ENCODE measurements at places on chromosomes 6 and 20. TPM values are rescaled to one million over a fixed set of nuclear protein-coding genes. Genes with fewer than 3 reads are reported as not detected.

- H3K4me3 ChIP-seq, result no peak overlapping the region
- peaks cover 52% of the 10 kb centered on the region for H3K36me3 ChIP-seq
- DNase-seq, result no peak
- no peaks in the 10 kb centered on the region for H3K4me1 ChIP-seq
- no peaks in the 10 kb centered on the region for H3K27me3 ChIP-seq
Observed at GRCh38 chr6:149779644-149779963, 30.1 kb downstream of the PCMT1 start.

Gene CNBD2
- 6.5 TPM for total RNA-seq

DNA sequence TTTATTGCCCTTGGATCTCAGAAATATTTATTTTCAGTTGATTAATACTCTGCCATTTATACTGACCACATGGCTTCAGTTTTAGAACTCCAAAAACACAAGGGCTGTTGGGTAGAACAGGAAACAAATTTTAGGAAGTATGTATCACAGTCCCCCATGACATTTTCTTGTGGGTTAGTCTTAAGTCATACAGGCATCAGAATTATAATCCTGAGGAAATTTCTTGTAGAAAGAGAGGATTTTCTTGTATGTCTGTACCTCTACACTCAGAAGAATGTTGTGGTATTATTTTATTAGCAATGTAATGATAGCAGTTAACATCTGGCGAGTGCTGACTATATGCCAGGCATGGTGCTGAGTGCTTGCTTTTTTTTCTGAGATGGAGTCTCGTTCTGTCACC is 302.9 kb downstream of the CLIC5 start:
- H3K27me3 ChIP-seq, result no peaks in the 10 kb centered on the region
- no peak overlapping the region for H3K4me3 ChIP-seq
- H3K4me1 ChIP-seq, result peaks cover 32% of the 10 kb centered on the region
- no peak overlapping the region for H3K27ac ChIP-seq
- no peaks in the 10 kb centered on the region for H3K36me3 ChIP-seq

Gene RGS17
- total RNA-seq, result not detected

DNA sequence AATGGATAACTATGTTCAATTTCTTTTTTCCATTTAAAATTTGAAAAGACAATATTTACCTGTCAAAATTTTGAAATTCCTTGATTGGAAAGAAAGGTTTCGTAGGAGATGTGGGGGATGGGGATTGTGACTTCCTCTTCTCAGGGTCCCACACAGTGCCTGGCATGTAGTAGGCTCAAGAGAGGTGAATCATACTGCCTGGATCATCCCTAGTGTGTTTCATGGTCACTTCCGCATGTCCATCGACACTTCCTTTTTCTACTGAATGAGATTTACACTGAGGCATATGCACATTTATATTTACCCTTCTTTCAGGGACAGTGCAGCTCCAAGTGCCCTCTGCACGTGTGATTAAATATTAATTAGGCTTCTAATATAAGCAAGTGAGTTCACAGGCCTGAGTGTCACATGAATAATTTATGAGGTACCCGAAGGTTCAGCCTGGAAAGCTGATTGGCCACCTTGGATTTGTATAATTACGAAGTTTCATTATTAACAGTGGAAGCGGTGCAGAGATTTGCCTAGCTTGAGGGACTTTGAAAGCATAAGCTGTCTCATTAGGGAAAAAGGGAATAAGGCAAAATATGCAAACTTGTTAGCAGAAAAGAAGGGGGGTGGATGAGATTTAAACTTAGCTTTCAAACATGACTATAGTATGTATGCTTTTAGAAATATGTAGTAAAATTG is 177.5 kb upstream of the MMS22L start:
- H3K27me3 ChIP-seq, result peaks cover 2% of the 10 kb centered on the region
- H3K27ac ChIP-seq, result no peak overlapping the region
- DNase-seq, result no peak
- H3K4me1 ChIP-seq, result no peaks in the 10 kb centered on the region
- H3K36me3 ChIP-seq, result no peaks in the 10 kb centered on the region
- H3K4me3 ChIP-seq, result no peak overlapping the region

DNA sequence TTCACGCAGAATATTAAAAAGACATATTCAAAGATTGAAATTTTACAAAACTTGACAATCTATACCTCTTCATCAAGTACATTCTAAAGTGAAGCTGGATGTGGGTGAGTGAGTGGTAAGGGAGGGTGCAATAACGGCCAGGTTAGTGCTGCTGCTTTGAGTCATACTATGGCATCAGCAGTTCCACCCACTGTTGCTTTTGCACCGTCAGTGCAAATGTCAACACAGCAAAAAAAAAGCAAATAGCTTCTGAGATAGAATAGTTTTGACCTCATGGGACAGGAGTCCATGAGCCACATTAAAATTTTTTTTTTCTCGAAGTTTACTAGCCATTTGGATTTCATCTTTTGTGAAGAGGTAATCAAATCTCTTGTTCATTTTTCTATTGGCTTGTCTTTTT is 31.8 kb downstream of the PSMF1 start:
- peaks cover 4% of the 10 kb centered on the region for H3K4me1 ChIP-seq
- no peaks in the 10 kb centered on the region for H3K27me3 ChIP-seq
- H3K27ac ChIP-seq, result no peak overlapping the region
- H3K36me3 ChIP-seq, result peaks cover 86% of the 10 kb centered on the region

GRCh38 chr20:45470937-45471336 is 1.4 kb downstream of the WFDC2 start:
- H3K27me3 ChIP-seq, result peaks cover 54% of the 10 kb centered on the region
- DNase-seq, result no peak

DNA sequence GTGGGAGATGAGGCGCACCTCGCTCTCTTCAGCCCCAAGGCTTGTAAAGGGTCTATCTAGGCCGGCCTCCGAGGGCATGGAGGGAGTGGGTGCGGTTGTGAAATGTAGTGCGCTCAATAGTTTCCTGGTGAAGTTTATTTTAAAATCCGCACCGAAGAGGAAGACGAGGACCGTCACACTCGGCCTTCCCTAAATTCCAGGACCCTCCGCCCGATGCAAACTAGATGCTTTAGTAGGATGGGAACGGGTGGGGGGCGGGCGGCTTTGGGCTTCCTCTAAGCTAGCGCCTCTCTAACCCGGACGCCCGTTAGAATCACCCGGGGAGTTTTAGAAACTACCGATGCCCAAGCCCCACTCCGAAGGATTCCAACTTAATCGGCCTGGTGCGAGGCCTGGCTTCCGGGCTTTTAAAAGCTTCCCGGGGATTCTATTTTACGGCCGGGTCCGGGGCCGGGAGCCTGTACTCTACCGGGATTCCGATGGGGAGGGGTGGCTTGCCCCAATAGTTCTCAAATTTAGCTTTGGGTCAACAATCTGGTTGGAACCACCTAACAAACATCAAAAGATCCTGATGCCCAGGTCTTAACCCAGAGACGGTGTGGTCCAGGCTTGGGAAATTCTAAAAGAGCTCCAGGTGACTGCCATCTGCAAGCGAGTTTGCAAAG is 548 bp upstream of the BCAS4 start:
- H3K36me3 ChIP-seq, result peaks cover 13% of the 10 kb centered on the region
- peaks cover 44% of the 10 kb centered on the region for H3K4me1 ChIP-seq
- H3K27me3 ChIP-seq, result no peaks in the 10 kb centered on the region

Data from activated B cell treated with CpG ODN at 0.5 μM for 24 hours (primary cell).